ENCODE measurements at places on chromosomes 11 and 22.

DNA sequence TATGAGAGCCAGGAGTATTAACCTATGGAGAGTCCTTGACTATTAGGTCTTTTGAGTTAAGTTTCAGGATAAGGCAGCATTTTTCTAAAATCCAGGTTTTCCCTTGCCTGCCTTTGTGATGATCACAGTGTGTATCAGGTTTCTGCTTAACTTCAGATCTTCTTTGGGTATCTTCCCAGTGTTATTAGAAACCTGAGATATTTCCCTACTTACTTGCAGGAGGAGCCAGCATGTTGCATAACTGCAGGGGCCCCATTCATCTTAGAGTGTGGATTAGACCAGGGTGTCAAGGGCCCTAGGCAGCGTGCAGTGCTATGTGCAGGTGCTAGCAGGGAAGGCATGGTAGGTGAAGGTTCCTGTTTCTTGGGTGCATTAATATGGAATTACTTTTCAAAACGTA lies 69.5 kb downstream of the ZNRF3 start:
- DNase-seq: no peak

DNA sequence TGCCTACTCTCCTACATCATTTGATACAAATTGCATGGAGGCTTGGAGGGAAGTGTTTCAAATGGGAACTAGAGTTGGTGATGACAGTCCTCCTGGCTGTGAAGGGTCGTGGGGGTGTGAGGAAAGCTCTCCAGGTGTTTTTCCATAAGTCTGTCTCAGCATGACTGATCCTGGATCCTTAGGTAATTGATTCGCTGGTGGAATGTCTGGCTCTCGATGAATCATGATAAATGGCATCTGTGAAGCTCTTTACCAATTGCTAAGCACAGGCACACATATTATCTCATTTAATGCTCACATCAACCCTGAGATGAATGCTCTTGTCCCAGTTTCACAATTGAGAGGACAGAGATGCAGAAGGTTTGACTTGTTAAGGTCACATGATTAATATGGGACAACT lies 107.5 kb downstream of the PKNOX2 start:
- no peak for DNase-seq

- DNase-seq: no peak
These were observed 27.4 kb downstream of the MN1 start for GRCh38 chr22:27774200-27774599.

DNA sequence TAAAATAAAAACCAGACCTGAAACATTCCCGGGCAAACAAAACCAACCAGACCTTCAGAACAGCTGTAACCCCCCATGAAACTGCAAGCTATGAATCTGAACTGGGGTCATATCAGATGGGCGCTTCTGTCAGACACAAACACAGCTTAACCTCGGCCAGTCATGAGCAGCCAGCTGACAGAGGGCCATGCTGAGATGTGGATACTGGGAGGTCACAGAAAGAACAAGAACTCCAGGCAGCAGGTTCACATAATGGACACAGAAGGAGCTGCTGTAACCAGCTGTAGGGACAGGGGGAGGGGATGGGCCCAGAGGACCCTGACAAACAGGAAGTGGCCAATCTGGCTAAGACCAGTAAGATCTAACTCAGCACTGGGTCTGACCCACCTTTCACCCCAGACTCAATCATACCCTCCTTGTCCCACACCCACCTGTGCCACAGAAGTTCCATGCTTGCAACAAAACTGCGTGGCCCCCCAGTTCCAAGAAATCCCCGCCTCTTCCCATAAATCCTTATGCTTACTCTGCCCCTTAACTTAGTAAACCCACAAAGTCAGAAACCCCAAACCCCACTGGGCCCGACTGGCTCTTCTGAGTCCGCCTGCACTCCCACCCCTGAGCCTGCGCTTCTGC lies 4.0 kb downstream of the APOL4 start:
- DNase-seq: no peak

DNA sequence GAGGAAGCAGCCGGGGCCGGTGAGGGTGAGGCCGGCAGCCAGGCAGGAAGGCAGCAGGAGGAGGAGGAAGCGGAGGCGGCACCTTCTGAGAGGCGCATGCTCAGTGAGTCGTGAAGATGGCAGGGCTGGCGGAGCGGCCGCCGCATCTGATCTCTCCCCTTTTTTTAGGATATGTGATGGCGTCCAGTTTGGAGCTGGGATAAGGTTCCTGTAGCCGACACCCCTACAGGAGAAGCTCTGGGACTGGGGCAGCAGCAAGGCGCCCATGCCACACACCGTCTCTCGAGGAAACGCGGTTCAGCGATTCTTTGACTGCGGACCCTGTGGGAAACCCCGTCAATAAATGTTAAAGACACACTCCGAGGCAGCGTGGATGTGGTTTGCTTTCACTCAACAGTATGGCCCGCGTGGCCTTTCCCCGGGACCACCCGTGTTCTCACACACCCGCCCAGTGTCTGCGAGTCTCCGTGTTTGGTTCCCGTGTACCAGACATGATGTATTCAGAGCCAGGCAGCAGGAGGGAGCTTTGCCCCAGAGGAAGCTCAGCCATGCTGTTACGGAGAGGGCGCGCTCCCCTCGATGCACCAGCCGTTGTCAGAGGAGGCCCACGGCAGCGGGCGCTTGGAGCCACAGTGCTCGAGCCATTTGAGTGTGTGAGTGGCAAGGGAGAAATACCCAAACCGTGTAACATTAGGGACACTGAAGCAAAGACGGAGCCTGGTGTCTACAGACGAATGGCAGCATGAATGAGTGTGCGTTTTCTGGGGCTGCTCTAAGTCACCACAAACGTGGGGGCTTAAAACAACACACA lies 27.7 kb upstream of the PARVB start:
- DNase-seq: peak; percentile 85
